Activated gamma-delta T cell treated with anti-CD3 and anti-CD28 coated beads, Interleukin-2, amount 50 U/mL, for 16 hours (primary cell): ENCODE measurements at places on chromosomes 7 and 10.

GRCh38 chr7:22406715-22407114 lies 49.8 kb upstream of the RAPGEF5 start:
- no peak for DNase-seq

DNA sequence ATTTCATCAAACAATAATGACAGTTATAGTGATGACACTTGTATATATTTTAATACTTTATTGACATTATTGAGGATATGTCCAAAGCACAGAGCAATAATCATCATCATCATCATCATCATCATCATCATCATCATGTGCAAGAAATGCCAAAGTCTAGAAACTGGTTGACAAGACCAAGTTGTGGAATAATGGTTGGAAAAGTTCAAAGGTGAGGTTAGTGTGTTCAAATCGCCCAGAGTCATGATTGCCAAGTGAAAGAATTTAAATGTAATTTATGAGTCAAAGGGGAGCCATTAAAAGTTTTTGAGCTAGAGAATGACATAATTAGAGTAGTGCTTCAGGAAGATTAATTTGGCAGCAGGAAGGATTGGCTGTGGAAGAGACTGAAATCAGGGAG lies 852.4 kb downstream of the SORCS1 start:
- no peak for DNase-seq

- no peak for DNase-seq
These were observed 29.4 kb upstream of the PCGF5 start for GRCh38 chr10:91190876-91191583.

GRCh38 chr7:78501064-78501463 lies 702.5 kb downstream of the PHTF2 start:
- DNase-seq, result no peak

GRCh38 chr10:95305606-95306317 lies 15.0 kb upstream of the PDLIM1 start:
- DNase-seq, result no peak

DNA sequence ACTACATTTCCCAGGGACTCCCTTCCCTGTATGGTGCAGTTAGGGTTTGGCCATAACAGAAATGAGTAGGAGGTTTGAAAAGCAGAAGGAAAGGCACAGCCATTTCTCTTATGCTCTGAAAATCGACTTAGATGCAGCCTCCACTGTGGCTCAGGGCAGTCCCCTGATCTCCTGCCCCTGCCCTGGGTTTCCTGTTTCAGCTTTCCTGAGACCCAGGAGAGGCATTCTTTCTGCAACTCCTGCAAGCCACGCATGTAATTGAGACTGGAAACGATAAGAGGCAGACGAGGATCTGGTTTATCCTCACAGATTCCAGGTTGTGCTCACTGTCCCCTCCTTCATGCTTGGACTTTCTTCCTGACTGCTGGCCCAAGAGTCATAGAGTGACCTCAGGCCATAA lies 461.2 kb upstream of the VSTM2A start:
- no peak for DNase-seq

- no peak for DNase-seq
These were observed 242.3 kb downstream of the DYNC1I1 start for GRCh38 chr7:96014617-96015016.
